Stimulated activated CD8-positive, alpha-beta memory T cell treated with anti-CD3 and anti-CD28 coated beads, Interleukin-7, amount 100 ng/mL, for 1 hour (primary cell): ENCODE measurements at places on chromosomes 12 and 14.

DNA sequence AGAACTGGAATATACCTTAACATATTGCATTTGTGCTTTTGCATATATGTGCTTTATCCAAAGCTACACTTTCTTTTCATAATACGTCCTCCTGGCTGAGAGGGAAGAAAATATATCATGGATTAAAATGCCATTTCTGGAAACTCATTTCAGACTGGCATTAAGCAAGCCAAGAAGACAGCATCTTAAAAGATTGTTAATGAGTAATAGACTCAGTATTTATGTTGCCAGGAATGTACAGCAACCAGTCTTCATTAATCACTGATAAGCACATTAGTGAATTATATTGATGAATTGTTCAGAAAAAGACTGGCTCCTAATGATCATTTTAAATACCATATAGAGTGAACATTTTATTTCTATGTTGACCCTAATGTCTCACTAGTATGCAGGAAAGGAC lies 134.9 kb upstream of the IFNG-AS1 start:
- no peak for DNase-seq

DNA sequence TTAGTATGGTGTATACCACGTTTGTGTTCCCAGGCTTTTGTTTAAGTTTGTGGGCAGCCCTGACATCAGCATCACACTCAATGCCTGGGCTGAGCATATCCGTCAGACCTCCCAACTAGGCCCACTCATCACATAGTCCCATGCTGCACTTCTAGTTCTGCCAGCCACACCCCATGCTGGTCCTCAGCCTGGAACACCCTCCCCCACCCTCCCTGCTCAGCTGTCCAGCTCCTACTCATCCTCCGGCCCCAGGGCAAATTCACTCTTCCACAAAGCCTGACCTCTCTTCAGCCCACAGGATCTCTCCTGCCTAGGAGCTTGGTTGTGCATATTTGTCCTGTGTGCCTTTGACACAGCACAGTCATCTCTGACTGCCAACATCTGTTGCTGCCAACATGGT lies 3.9 kb upstream of the ENDOU start:
- no peak for DNase-seq

- no peak for DNase-seq
Observed at GRCh38 chr12:77407931-77408330, 342.6 kb upstream of the E2F7 start.

DNA sequence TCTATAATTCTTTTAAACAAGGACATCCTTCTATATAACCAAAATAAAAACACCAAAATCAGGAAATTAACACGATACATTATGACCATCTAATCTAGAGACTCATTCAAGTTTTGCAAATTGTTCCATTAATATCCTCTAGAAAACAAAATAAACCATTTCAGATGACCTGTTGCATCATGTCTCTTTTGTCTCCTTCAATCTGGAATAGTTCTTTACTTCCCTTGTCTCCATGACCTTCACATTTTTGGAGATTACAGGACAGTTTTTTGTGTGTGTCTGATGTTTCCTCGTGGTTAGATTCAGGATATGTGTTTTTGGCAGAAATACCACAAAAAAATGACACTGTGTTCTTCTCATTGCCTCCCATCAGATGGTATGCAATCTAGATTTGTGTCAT lies 12.5 kb upstream of the DCAF4 start:
- no peak for DNase-seq

GRCh38 chr12:4978737-4979136 lies 64.9 kb upstream of the KCNA5 start:
- DNase-seq = no peak

- no peak for DNase-seq
Observed at GRCh38 chr14:94768521-94769390, 1.2 kb downstream of the GSC start.

DNA sequence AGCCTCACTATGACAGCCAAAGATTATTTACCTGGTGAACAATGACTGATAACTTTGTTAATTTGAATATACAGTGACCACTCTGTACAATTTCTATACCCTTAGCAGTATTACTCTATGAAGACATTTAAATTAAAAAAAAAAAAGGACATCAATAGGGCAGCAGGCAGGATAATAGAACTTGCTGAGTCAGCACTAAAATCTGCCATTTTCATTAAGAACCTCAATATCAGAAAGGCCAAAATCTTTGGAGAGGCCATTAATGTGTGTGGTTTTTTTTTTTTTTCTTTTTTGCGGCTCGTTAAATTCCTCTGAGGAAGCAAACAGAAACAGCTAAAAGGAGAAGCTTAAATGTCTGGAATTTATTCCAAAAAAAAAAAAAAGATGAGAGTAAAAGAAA lies 73.7 kb downstream of the FOXN3 start:
- no peak for DNase-seq
